Esophagus squamous epithelium (tissue), 5 donors: ENCODE measurements at places on chromosomes 3 and 15. TPM values are rescaled to one million over a fixed set of nuclear protein-coding genes. Genes with fewer than 3 reads are reported as not detected.

Gene DUOXA2
- 20.6 TPM for total RNA-seq

Gene IL16
- total RNA-seq: 20.0 TPM

Gene PRR20G
- total RNA-seq: not detected

Gene GHSR
- not detected for total RNA-seq

Gene SLC28A1
- not detected for total RNA-seq

Gene CLDN18
- total RNA-seq: not detected

Gene ARID3B
- total RNA-seq: 4.5 TPM

DNA sequence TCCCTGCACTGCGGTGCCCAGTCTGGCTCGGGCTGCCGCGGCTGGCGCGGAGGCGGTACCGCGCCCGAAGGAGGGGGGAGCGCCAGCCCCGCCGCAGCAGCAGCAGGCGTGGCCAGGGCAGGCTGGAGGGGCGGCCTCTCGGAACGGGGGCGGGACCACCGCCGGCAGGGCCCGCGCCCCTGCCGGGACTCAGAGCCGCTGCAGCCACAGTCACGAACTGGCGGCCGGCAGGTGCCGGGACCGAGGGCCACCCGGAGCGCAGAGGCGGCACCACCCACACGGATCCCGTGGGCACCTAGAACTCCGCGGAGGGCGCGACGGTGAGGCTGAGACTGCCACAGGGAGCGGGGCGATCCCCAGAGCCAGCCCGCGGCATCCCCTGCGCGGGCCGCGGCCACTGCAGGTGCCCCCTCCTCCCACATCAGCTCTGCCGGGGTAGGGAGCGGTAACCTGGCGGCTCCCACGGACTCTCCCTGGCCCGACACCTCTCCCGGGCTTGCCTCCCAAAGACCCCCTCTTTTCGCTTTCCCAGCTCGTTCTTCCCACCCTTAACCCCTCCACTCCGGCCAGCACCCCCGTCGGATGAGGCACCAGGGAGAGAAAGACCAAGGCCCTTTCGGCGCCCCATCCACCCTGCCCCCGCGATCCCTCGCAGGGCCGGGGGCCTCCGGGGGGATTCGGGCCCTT is at the start of gene VWA5B2:
Gene VWA5B2, plus strand, starts transcription at position 192 of the 687 bp plus-strand sequence. CDS start 944 bp downstream, outside the sequence.
- peaks cover 13% of the 10 kb centered on the region for H3K27me3 ChIP-seq
- no peaks in the 10 kb centered on the region for H3K36me3 ChIP-seq
- no peak within 1 kb of the TSS for H3K27ac ChIP-seq
- peak within 1 kb of the TSS; percentile 27 for H3K4me3 ChIP-seq

DNA sequence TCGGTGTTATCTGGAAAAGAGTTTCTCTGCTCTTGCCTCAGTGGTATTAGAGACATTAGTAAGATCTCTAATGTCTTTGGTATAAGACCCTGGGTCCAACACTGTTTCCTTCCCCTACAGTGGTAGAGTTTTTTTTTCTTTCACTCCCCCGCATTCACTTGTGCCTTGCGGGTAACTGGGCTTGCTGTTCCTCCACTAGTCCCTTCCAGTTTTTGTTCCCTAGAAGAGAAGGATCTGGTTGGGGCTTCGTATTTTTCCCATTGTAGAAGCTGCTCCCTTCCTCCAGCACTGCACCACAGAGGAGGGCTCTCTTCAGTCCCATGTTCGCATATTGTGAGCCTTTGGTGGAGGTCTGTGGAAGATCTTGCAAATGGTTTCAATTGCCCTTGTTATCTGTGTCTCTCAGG is 13.7 kb downstream of the CTDSPL2 start:
- H3K27me3 ChIP-seq: no peaks in the 10 kb centered on the region
- H3K27ac ChIP-seq: no peak overlapping the region
- H3K4me1 ChIP-seq: peaks cover 29% of the 10 kb centered on the region
- H3K4me3 ChIP-seq: no peak overlapping the region
- DNase-seq: no peak

GRCh38 chr3:179036226-179036625 is 35.4 kb downstream of the ZMAT3 start:
- no peaks in the 10 kb centered on the region for H3K27me3 ChIP-seq
- no peaks in the 10 kb centered on the region for H3K36me3 ChIP-seq
- no peak overlapping the region for H3K27ac ChIP-seq
- H3K4me1 ChIP-seq: peaks cover 13% of the 10 kb centered on the region

GRCh38 chr3:117626577-117626976 is 917.0 kb downstream of the TUSC7 start:
- peaks cover 8% of the 10 kb centered on the region for H3K4me1 ChIP-seq
- no peak overlapping the region for H3K4me3 ChIP-seq
- H3K36me3 ChIP-seq: no peaks in the 10 kb centered on the region
- DNase-seq: no peak
- H3K27me3 ChIP-seq: no peaks in the 10 kb centered on the region

- H3K4me3 ChIP-seq: no peak overlapping the region
- no peaks in the 10 kb centered on the region for H3K36me3 ChIP-seq
- no peaks in the 10 kb centered on the region for H3K27me3 ChIP-seq
These were observed 153.3 kb downstream of the B3GALNT1 start for GRCh38 chr3:160951642-160952487.

DNA sequence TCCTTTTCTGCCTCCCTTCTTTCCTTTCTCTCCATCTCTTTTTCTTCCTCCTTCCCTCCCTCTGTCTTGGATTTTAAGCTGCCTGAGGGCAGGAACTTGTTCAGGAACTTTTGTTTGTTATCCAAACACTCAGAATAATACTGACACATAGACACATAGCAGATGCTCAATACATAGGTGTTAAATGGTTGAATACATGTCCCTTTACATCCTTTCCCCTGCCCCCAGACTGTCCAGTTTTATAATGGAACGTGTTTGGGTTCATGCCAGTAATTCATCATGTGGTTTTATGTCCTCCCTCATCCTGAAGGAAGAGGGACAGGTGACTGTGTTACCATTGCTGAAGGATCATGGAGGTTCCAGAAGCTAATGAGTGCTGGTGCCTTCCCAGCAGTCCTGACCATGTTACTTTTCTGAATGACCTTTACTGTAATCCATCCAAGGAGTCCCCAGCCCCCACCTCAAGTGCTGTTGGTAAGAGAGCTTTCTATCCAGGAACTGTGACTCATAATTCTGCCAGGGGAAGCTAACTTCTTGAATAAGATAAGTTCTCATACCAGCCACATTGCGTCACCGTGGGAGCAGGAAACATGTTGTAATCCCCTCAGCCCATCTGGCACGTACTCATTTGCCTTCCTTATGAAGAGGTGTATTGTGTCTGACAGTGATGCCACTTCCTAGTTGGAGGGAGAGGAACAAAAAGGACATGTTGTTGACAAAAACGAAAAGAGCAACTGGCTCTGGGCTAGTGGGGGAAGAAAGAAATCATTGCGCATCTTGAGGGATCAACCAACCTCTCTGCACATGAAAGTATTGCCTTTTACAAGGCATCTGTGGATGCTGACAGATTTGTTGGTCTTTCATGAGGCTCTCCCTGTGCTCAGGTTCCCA is 52.4 kb downstream of the IL1RAP start:
- peak overlapping the region; percentile 76 for H3K27ac ChIP-seq
- DNase-seq: peak; percentile 37

DNA sequence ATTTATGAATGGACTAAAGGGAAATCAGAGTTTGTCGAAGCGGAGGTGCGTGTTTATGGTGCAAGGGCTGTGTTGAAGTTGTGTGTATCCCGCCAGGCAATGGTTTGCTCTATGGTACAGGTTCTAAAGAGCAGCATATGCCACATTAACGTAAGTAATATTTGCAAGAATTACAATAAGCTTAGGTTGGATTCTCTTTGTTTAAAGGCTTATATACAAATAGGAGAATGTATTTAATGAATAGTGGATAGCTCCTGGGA is 800 bp downstream of the EPHA3 start:
- no peaks in the 10 kb centered on the region for H3K36me3 ChIP-seq
- H3K4me1 ChIP-seq: peaks cover 15% of the 10 kb centered on the region
- H3K4me3 ChIP-seq: peak overlapping the region; percentile 46
- DNase-seq: no peak

DNA sequence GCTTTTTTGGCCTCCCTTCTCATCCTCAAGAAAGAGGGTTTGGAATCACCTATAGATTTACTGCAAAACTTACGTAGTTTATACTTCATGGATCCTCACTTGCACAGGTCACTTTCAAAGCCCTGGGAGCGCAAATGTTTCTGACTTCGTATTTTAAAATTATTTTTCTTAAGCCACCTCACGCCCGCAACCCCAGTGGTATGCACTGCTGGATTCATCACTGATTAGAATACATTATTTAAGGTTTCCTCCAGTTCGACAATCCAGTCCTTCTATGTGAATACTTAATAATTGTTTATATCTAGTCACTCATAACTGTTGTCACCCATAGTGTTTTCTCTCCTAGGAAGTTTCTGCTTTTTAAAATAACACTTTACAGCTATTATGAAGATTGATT is 339.9 kb downstream of the CHL1 start:
- H3K36me3 ChIP-seq: no peaks in the 10 kb centered on the region
- no peaks in the 10 kb centered on the region for H3K4me1 ChIP-seq
- H3K27ac ChIP-seq: no peak overlapping the region

GRCh38 chr3:11703146-11703545 is 59.4 kb upstream of the VGLL4 start:
- no peak overlapping the region for H3K27ac ChIP-seq
- no peaks in the 10 kb centered on the region for H3K36me3 ChIP-seq
- peaks cover 3% of the 10 kb centered on the region for H3K4me1 ChIP-seq
- H3K27me3 ChIP-seq: no peaks in the 10 kb centered on the region
- no peak overlapping the region for H3K4me3 ChIP-seq

- H3K4me1 ChIP-seq: no peaks in the 10 kb centered on the region
- no peaks in the 10 kb centered on the region for H3K36me3 ChIP-seq
- H3K27me3 ChIP-seq: no peaks in the 10 kb centered on the region
- H3K4me3 ChIP-seq: no peak overlapping the region
These were observed 34.8 kb upstream of the MCTP2 start for GRCh38 chr15:94196531-94196930.

DNA sequence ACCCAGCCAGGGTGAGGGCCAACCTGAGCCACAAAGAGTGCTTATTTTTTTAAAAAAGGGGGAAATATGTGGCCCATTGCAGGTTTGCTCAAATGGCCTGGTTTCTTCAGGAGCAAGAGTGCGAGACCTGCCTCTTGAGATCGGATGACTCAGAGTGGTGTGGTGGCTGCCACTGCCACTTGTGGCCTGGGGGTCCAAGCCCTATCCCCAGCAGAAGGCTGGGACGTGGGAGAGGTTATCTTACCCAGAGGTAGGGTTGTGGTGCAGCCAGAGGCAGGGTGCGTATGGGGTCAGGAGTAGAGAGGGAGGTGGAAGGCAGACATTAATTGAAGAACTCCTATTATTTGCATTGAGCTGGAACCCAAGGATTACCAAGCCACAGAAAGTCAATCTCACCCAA is 83.2 kb upstream of the SMAD3 start:
- H3K36me3 ChIP-seq: no peaks in the 10 kb centered on the region
- H3K27ac ChIP-seq: no peak overlapping the region
- no peaks in the 10 kb centered on the region for H3K27me3 ChIP-seq
- no peak overlapping the region for H3K4me3 ChIP-seq

DNA sequence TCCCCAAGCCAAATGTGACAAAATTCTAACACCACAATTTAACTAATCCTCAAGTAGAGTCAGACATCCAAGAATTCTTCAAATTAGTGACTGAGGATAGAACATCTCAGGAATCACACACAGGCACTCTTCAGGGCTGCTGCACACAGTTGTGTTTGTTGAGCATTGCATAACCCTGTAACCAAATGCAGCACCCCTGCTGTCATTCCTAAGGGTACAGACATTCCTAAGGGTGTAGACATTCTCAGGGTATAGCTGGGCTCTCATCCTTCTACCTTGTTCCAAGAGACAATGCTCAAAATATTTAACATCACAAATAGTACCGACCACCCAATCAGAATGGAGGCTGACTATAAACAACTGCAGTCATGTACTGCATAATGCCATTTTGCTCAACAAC is 107.1 kb upstream of the UBE2E2 start:
- no peaks in the 10 kb centered on the region for H3K4me1 ChIP-seq
- no peak for DNase-seq
- H3K27me3 ChIP-seq: no peaks in the 10 kb centered on the region
- no peaks in the 10 kb centered on the region for H3K36me3 ChIP-seq

GRCh38 chr3:55698831-55699230 is 211.7 kb upstream of the WNT5A start:
- H3K27ac ChIP-seq: no peak overlapping the region
- DNase-seq: no peak
- no peaks in the 10 kb centered on the region for H3K4me1 ChIP-seq
- H3K36me3 ChIP-seq: no peaks in the 10 kb centered on the region

DNA sequence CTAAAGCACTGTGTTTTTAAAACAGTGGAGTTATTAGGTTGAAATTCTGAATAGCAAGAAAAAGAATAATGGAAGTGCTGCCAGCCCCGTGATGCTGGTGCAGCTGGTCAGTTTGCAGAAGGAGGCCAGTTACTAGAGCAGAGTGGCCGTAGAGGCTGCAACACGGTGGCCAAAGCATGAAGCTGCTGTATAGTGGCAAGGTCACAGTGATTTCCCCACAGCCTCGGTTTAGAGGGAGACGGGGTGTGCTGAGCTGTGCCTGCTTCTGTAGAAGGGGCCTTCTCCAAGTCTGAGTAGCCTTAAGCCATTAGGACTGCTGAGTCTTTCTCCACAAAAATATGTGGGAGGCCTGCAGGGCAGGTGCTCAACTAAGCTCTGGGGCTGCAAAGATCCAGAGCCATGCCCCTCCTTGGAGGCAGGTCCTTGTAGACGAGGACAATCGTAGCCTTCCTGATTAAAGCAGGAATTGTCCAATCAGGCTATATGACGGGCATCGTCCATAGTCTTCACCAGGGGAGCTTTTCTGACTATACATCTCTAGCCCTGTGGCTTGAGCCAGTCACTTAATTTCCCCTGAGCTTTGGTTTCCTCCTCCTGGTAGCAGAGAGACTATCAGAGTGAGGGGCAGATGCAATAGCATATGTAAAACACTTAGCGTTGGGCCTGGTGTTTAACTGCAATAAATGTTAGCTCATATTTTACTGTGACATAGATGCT is 151.6 kb downstream of the PGPEP1L start:
- no peaks in the 10 kb centered on the region for H3K36me3 ChIP-seq
- DNase-seq: no peak
- H3K27me3 ChIP-seq: no peaks in the 10 kb centered on the region
- peak overlapping the region; percentile 90 for H3K27ac ChIP-seq
- H3K4me3 ChIP-seq: no peak overlapping the region
- H3K4me1 ChIP-seq: peaks cover 99% of the 10 kb centered on the region

- no peak for DNase-seq
- H3K27me3 ChIP-seq: no peaks in the 10 kb centered on the region
- no peak overlapping the region for H3K27ac ChIP-seq
- H3K4me1 ChIP-seq: peaks cover 29% of the 10 kb centered on the region
These were observed 3.4 kb downstream of the DENND6A start for GRCh38 chr3:57689367-57690053.

DNA sequence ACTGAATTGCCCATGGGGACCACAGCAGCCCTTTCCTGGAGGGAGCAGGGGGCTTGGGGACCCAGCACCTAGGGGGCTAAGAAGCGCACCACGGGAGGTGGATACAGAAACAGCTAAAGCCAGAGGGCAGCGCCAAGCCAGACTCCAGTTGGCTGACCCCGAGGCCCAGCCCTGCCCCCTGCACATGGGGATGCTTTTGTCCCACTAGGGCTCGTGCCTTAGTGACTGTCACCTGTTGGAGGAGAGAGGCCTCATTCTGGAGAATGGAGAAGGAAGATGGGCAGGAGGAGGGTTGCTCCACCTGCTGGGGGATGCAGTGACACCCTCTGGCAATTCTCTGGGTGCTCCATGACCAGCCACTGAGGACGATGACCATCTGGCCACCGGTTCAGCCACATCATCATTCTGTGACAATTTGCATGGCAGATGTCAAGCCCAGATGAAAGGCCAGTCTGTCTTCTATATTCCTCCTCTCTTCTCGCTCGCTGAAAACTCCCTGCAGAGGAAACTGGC is 167.8 kb upstream of the TLE3 start:
- DNase-seq: no peak
- no peak overlapping the region for H3K4me3 ChIP-seq
- no peaks in the 10 kb centered on the region for H3K27me3 ChIP-seq
- no peaks in the 10 kb centered on the region for H3K36me3 ChIP-seq
- peaks cover 39% of the 10 kb centered on the region for H3K4me1 ChIP-seq
